ENCODE measurements at places on chromosomes 16 and 17.

- no peak for DNase-seq
These were observed 220.6 kb downstream of the HS3ST4 start for GRCh38 chr16:25912321-25912720.

DNA sequence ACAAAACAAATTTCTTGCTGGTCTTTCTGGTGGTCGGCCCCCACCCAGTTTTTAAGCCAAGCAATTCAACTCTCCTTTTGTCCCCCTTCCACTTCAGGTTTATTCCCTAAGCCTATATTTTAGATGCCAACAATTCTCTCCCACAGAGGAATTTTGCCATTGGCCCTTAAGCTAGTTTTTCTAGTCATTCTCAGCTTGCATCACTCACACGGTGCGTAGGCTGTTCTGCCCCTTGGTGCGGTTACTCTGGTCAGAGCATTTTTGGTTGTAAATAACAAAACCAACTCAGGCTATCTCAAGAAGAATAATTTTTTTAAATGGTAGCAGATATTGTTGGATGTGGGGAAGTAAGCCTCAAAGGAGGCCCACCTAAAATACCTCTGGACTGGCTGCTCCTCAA, 33.7 kb upstream of the DYNLL2 start:
- DNase-seq, result no peak

- DNase-seq, result no peak
These were observed 12.2 kb upstream of the SLX4 start for GRCh38 chr16:3623642-3624041.

- no peak for DNase-seq
These were observed 11.2 kb downstream of the PIK3R5 start for GRCh38 chr17:8954339-8954738.

DNA sequence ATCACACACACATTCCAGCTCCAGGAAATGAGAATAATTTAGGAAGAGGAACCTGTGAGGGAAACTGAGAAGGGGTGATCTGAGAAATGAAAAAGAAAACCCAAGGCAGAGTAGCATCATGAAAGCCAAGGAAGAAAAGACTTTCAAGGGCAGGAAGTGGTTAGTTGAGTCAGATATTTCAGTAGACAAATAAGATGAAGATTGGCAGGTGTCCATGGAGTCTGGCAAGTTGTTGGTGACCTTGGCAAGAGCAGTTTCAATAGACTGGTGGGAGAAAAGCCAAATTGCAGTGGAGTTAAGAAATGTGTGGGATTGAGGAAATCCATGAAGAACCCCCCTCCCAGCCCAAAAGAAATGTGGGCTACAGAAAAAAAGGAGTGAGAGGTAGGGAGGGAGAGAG, 10.7 kb downstream of the GNAO1 start:
- no peak for DNase-seq

DNA sequence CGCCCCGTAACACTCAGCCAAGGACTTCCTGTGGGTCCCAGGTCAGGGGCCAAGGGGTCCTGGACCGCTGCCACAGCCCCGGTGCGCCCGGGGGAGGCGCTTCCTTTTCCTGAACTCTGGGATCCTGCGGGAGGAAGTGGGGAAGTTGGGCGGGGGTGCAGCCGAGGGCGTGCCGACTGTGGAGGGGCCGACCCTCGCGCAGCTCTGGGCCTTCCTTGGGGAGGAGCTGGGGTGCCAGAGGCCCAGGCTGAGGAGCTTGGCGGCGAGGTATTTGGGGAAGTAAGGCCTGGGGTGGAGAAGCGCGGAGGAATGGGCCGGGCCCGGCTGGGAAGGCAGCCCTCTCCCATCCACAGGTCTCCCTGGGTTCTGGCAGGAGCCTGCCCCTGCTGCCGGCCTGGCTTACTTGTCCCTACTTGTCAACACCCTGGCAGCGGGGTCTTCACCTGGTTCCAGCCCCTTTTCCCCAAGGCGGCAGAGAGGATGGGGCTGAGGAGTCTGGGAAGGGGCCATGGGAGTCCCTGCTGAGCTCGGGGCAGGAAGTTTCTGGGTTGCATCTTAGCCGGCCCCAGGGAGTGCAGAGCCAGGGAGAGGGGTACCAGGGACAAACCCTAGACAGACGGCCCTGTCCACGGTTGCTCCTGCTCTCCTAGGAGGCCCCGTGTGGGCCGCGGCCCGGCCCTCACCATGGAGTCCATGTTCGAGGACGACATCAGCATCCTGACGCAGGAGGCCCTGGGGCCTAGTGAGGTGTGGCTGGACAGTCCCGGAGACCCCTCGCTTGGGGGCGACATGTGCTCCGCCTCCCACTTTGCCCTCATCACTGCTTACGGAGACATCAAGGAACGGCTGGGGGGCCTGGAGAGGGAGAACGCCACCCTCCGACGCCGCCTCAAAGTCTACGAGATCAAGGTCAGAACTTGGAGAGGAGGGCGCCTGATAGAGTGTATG, 1.7 kb downstream of the TBKBP1 start:
- no peak for DNase-seq

- no peak for DNase-seq
These were observed 12.7 kb upstream of the SPECC1 start for GRCh38 chr17:19996502-19996901.
